ENCODE measurements at places on chromosomes 16 and 17. TPM values are rescaled to one million over a fixed set of nuclear protein-coding genes. Genes with fewer than 3 reads are reported as not detected.

The WNT9B gene
- 0.80 TPM for total RNA-seq

DNA sequence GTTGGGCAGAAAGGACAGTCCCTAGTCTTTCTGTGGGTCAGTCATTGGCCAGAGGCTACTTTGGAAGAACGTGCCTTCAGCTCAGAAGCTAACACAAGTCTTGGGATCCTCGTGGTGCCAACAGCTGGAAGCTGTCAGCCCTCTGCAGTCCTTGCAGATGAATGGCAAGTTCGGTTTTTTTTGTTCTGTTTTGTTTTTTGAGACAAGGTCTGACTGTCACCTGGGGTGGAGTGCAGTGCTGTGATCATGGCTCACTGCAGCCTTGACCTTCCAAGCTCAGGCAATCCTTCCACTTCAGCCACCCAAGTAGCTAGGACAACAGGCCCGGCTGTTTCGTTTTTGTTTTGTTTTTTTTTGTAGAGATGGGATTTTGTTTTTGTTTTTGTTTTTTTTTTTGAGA is 149.4 kb downstream of the SPECC1 start:
- no peaks in the 10 kb centered on the region for H3K27me3 ChIP-seq
- no peak overlapping the region for H3K27ac ChIP-seq
- peaks cover 12% of the 10 kb centered on the region for H3K4me1 ChIP-seq

The GRAP gene
- total RNA-seq = 8.5 TPM

DNA sequence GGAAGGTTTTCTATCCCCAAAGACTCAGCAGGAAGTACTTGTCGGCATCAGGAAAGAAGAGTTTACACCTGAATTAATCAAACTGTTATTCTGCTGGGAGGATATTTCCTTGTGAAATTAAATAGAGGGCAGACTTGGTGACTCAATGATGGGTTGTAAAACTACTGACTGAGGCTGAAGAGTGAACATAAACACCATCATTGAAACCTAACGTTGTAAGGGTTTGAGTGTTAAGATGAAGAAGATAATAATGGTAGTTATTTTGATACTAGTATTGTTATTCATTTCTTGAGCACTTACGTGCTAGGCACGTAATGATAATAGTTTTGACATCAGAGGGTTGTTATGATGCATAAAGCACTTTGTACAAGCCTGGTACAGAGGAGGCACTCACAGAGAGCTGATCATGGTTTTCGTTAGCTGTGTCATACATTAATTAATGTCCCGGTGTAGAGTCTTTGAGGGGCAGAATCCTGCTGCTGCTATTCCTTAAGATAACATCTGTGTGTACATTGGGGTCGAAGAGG is 64.2 kb upstream of the CACNG3 start:
- H3K36me3 ChIP-seq = no peaks in the 10 kb centered on the region
- no peak overlapping the region for H3K4me3 ChIP-seq
- no peak overlapping the region for H3K27ac ChIP-seq
- H3K27me3 ChIP-seq = no peaks in the 10 kb centered on the region
- no peak for DNase-seq

Data from lower lobe of right lung (tissue), 2 donors.